ENCODE measurements at places on chromosomes 16 and 17.

DNA sequence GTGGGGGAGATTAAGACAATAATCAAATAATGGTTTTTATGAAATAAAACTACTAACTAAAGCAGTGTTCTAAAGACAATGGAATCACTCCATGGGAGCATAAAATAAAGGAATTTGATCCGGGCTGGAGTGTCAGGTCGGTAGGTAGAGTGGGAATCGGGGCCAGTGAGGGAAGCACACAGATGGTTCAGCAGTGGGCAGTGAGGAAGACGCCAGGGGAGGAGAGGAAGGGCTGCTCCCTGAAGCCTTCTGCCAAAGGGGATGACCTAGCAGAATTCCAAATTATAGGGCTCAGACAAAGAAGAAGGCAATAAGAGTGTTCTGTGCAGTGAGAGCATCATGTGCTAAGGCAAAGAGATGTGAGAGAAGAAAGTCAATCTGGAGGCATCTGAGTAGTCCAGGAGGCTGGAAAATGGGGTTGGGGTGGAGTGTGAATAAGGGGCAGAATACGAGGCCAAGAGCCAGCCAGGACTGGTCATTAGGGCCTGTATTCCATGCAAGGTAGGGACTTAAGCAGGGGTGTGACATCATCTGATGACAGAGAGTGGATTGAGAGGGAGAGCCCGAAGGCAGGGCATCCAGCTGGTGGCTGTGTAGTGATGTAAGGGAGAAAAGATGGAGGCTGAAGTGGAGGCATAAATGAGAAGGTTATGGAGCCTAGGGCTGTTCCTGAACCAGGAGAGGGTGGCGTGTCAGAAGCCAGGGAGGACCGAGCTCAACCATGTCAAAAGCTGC, 137.6 kb downstream of the COPRS start:
- no peak for DNase-seq

- peak; percentile 70 for DNase-seq
Observed at GRCh38 chr17:40319651-40320540, 10.9 kb downstream of the RARA start.

DNA sequence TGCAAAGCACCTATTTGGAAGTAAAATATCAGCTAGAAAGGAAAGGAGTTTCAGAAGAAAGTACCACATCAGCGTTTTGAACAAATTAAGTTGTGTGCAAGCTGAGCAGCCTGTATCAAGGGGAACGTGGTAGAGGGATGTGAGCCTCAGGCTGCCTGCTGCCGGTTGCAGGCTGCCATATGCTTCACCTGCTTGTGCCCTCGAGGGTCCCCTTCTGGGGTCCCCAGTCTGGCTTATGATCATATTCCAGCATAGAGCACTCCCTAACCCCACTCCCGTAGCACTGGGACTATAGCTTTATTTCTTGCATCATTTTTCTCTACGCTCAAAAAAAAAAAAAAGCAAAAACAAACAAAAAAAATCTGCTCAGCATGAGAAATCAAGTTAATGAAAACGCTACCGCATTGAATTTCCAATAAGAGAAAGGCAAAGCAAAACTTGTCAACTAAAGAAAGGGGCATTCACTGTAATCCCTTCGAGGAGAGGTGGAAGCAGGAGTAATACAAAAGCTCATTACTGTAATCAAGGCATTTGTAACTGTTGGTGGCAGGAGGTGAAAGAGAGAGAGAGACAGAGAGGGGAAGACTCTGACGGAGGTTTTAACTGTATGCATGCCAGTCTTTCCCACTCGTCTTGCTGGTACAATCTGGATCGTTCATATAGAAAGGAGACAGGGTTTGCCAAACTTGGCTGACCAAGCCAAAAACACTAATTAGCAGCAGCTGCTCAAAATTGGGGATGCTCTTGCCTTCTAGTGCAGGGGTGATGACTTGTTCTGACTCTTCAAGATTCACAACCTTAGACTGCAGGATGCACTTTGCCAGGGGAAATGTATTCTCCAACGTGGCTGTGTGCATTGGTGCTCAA, 258.2 kb upstream of the HSBP1 start:
- no peak for DNase-seq

- no peak for DNase-seq
Observed at GRCh38 chr16:62709794-62710193, 673.6 kb upstream of the CDH8 start.

DNA sequence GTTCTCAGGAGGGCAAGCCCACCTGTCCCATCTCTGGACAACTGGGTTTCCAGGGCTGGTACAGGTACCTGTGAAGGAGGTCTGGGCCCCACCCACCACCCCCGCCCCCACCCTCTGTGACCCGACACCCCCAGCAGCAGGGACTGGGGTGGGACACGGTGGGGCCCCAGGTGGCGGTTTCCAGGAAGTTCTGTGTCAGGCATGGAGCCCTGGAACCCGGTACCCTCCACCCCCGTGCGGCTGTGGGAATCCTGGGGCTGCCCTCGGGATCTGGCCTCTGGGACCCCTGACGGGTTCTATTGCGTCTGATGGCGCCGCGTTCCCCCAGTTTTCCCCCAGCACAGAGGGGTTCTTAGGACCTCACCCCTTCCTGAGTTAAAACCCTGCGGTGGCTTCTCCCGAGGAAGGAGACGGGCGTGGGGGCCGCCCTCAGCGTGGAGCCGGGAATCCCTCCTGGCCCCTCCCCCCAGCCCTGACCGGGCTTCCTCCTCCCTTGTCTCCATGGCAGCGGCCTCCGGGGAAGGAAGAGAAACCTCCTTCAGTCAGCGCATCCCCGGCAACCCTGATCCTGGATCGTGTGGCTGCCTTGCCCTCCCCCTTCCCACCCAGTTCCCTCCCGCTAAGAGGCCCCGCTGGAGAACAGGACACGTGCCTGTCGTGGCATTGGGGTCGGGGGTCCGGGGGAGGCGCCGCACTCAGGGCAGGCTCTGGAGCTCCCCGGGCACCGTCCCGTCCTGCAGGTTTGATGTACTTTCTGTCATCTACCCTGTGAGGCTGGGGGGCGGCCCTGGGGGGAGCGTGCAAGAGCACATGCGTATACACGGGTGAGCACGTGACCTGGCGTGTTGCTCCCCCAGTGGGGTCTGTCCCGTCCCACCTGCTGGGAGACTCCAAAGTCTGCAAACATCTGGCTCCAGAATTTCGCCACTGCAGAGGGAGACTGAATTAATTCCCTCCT, 30.3 kb downstream of the CACNA1H start:
- DNase-seq: no peak

- peak; percentile 75 for DNase-seq
Observed at GRCh38 chr17:49952209-49952911, 16.6 kb upstream of the DLX4 start.

GRCh38 chr17:9844153-9844552, 18.4 kb downstream of the GLP2R start:
- no peak for DNase-seq

DNA sequence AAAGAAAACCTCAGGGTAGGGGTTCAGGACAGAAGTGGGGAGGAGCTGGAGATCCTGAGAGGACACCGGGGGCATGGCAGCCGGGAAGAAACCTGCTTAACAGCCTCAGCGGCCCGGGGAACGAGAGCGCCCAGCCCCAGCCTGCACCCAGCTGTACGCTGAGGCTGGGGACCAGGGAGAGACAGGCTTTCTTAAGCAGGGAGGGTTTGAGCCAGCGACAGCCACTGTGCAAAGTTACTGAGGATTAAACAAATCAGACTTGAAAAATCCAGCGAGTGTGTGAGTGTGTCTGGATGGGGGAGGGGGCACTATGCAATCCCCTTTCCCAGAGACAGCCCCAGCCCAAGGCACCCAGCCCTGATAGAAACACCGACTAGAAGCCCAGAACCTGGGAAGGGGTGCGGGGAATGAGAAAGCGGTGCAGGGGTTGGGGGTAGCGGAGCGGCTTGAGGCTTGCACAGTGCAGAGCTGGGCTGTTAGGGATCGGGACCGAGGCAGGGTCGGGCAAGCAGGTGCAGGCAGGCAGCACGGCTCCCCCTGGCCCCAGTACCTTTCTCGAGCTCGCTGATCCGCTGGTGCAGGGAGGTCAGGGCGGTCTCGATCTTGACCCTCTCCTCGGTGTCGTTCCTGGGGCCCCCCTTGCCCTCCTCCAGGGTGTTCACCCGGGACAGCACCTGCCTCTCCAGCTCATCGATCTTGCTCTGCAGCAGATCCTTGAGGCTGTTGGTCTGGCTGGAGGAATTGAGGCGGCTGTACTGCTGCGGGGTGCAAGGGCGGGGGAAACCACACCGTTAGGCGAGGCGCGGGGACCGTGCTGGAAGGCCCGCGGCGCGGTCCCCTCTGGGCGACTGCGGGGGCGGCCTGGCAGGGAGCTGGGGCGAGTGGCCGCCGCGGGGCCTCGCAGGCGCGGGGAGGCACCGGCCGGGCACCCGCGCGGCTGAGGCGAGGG, 1.2 kb downstream of the NPTX1 start:
- no peak for DNase-seq

- DNase-seq: no peak
Observed at GRCh38 chr17:81136366-81136765, 28.9 kb upstream of the PVALEF start.

All from stimulated activated CD8-positive, alpha-beta memory T cell treated with anti-CD3 and anti-CD28 coated beads, Interleukin-4, amount 100 ng/mL, for 4 hours (primary cell).